Stimulated activated CD8-positive, alpha-beta memory T cell treated with anti-CD3 and anti-CD28 coated beads, Interleukin-4, amount 100 ng/mL, for 1 hour (primary cell): ENCODE measurements at places on chromosomes 7 and 10.
A peak's percentile ranks its signal among the peaks of the same experiment; 100 is the strongest.

GRCh38 chr7:66181845-66182244, 23.3 kb upstream of the TPST1 start:
- no peak for DNase-seq

DNA sequence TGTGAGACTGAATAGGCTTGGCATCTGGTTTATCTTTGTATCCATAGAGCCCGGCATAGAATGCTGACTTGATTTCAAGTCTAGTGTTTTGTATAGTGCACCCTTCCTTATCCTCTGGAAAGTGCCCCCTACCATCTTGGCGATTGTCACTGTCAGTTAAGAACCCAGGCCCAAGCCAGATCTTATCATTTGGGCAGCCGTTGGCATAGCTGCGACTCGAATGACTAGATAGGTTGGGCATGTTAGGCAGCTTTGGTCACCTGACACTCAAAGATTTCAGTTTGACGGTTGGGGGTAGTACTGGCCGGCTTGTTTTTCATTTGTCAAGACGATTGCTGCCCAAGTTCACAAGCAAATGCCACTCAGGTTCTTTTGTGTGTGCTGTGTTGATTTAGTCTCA, 6.6 kb downstream of the NIPSNAP2 start:
- no peak for DNase-seq

DNA sequence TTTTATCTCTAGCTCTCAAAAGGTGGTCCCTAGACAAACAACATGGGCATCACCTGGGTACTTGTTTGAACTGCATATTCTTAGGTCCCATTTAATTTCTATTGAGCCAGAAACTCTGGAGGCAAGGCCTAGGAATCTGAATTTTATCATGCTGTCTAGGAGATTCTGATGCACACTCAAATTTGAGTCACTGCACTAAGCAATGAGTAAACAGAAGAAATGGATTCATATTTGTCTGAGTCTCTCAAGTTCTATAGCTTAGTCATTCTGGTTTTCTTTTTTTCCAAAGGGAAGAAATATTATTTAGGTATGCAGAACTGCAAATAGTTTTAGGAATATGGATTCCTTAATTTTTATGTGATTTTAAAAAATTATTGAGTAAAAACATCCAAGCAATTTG, 185.5 kb downstream of the SEMA3A start:
- no peak for DNase-seq

- DNase-seq, result no peak
Measured at GRCh38 chr7:158362912-158363905, 224.4 kb downstream of the PTPRN2 start.

DNA sequence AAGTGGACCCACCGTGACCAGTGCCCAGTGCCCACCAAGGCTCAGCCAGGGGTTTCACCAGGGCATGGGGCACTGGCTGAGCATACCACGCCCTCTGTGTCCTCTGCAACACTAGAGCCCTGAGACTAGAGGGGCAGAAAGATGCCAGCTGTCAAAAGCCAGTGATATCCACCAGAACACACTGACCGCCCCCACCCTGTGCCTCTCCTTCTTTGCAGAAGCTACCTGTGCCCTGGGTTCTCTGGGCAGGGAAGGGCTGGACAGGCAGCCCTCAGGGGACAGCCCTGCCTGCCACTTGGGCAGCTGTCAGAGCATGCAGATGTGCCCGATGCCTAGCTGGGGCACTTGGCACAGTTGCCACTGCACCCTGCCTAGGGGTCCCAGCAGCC, 494 bp downstream of the VSIR start:
- no peak for DNase-seq

GRCh38 chr10:54797636-54798321, 3.3 kb downstream of the PCDH15 start:
- DNase-seq, result no peak

DNA sequence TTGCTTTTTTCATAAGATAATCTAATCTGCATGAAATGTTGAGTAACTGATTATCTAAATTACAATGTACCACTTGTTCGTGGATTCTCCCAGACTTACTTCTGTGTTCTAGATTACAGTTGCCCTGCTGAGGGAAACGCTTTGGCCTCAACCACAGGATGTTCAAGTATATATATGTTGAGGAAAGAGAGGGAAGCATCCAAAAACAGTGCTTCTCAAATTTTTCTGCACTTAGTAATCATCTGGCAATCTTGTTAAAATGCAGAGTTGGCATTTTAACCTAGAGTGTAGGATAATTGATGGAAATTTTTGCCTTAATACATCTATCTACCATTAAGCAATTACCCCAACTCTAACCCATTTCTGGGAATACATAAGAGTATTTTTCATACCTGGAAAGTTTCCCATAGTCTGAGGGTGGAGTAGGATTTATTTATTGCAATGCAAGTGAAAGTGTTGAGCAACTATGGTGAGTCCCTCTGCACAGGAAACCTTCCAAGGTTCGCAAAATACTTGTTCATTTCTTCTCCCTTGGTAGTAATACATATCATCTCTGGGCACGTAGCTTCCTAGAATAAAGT, 59.6 kb upstream of the C1GALT1 start:
- no peak for DNase-seq

DNA sequence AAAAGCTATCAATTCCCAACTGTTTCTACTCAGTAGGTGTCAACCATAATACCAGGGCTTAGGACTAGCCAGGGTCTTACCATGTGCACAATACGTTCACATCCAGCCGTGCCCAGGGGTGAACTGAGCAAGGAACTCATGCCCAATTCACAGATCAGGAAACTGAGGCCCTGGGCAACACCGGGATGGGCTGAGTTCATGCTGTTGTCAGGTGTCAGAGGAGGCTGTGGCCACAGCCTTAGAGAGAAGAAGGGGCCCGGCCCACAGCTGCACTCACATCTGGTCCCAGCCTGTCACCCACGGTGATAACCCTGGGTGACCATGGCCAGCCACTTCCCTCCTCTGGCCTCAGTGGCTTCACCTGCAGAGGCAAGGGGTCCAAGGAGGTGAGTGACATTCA, 92.0 kb downstream of the FAM53B start:
- no peak for DNase-seq

- DNase-seq, result no peak
Measured at GRCh38 chr10:28520346-28520745, 12.6 kb upstream of the WAC start.

DNA sequence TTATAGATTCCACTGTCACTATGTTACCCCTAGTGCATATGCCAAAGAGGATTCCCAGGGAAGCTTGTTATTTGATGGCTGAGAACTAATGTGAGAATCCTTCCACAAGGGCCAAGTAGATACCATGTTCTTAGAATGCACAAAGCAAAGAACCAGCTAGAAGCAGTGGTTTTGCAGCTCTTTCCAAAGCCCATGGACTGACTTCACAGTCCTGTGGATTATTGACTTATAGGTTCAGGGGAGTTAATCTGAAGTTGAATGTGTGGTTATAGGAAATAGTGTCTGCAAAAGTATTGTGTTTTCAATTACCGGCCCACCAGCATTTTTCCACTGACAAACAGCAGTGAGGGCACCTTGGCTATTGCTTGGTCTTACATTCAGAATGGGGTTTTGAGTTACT, 28.2 kb downstream of the TIMM23 start:
- DNase-seq, result no peak

DNA sequence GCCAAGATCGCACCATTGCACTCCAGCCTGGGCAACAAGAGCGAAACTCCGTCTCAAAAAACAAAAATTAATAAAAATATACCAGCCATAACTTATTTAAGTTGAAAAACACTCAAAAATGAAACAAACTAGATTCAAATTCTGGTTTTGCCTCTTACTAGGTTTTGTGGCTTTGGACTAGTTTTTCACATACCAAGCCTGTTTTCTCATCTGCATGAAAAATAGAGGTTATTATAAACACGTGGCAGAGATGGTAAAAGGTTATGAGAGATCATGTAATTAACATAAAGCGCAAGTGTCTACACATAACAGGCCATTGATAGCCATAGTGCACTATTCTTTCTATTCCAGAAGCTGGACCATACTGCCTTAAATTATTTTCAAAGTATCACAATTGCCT, 35.5 kb upstream of the CABCOCO1 start:
- no peak for DNase-seq

GRCh38 chr7:65809259-65809981, 63.5 kb upstream of the VKORC1L1 start:
- DNase-seq, result no peak

- no peak for DNase-seq
Measured at GRCh38 chr10:11824825-11825224, 1.7 kb downstream of the PROSER2 start.

DNA sequence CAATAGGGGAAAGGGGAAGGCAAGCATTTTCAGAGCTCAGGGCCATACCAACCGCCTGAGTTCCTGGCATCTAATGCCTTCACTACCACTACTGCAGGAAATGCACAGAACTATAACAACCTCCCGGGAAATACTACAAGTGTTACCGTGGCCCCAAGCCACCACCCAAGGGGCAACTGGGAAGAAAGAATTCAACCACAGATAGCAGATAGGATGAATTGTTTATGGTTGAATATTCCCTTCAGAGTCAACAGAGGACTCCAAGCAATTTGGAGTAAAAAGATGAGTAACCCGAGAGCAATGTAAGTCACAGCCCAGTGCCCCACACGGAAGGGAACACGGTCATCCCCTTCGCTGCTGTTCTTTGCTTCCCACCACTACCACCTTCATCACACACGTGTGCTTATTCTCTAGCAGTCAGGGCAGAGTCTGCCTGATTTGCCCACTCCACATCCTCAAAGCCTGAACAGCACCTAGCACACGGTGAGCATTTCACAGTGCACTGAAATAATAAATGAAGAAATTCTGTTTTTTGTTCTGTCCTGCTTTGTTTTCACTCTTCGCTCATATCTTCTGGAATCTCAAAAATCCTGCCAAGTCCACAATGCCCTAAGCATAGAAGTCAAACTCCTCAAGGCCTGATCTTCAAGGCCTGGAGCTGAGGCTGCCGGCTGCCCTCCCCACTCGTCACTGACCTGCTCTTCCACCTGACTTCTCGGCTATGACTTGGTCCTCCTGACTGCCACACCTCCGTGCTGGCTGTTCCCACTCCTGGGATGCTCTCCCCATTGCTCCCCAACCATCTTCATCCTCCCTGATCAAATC, 221.1 kb downstream of the KCNMA1 start:
- DNase-seq, result no peak

- peak; percentile 49 for DNase-seq
Measured at GRCh38 chr10:130301021-130301892, 165.1 kb downstream of the GLRX3 start.

DNA sequence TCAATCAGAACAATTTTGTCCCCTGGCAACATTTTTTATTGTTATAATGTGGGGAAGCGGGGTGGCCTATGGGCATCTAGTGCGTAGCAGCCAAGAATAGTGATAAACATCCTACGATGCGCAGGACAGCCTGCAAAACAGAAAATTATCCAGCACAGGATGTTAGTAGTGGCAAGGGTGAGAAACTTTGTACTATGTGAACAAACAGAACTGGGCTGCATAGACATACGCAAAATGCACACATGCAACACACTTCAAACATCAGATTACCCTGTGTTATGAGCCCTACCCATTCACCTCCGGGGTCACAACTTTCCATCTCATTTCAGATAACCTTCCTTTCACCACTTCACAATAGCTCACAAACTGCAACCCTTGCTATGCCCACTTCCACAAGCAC, 3.1 kb downstream of the ZNF786 start:
- no peak for DNase-seq

GRCh38 chr10:7300384-7300971, 110.4 kb downstream of the SFMBT2 start:
- no peak for DNase-seq

DNA sequence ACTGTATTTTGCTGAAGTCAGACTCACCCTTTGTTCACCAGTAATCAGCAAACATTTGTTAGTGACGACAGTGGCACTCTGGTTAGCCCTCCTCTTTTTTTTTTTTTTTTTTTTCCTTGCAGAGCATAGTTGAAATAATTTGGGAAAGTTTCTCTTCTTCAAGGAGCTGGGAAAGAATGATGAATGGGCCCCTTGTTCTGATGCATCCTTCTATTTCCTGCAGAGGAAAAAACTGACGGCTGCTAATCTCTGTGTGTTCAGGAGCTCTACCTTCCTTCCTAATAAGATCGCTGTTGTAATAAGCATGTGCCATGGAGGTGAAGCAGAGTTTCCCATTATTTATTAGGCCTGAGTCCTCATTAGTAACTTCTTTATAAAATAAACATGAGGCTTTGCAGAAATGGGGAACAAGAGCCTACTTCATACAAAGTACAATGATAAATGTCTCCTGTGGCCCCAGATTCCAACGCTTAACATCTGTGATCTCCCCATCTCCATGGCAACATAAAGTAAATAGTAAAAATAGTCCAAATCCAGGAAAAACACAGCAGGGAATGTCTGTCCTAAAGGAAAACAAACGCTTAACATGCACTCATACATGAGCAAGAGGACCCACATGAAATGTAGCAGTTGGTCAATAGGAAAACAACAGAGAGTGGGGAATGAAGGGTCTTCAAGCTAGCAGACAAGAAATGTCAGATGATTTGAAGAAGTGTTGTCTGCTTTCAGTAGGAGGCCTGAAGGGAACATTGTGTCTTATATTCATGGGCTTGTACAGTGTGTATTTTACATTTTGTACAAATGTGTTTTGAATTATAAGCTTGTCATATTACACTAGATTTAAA, 59.1 kb upstream of the CALD1 start:
- no peak for DNase-seq

DNA sequence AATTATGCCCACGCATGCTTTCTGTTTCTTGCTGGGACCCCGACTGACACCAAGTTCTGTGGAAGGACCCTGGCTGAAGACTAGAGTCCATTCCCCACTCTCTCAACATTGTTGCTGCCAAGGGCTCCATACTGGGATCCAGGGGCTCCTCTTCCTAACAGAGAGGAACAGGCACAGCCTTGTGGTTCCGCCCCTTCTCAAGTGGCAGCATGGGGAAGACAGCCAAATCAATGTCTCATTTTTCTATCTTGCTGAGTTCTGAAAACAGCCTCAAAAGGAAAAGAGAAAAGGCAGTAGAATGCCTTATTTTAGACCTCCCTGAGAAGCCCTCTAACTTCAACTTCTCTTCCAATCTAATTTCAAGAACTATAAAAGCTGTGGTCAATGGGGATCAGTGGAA, 23.7 kb upstream of the LAMB1 start:
- no peak for DNase-seq

GRCh38 chr10:20396205-20396604, 500.9 kb downstream of the NEBL start:
- no peak for DNase-seq

DNA sequence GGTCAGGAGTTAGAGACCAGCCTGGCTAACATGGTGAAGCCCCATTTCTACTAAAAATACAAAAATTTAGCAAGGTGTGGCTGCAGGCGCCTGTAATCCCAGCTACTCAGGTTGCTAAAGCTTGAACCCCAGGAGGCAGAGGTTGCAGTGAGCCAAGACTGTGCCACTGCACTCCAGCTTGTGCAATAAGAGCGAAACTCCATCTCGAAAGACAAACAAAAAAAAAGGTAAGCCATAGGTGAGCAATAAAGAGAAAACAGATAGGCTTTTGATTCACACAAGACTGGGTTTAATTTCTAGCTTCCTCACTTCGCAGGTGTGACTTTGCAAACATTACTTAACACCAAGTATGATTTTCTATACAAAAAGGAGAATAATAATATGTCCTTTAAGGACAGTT, 72.3 kb upstream of the ACBD5 start:
- DNase-seq, result no peak
